Astrocyte (in vitro differentiated cells and primary cell): ENCODE measurements at places on chromosomes 2 and 18.
A peak's percentile ranks its signal among the peaks of the same experiment; 100 is the strongest.

DNA sequence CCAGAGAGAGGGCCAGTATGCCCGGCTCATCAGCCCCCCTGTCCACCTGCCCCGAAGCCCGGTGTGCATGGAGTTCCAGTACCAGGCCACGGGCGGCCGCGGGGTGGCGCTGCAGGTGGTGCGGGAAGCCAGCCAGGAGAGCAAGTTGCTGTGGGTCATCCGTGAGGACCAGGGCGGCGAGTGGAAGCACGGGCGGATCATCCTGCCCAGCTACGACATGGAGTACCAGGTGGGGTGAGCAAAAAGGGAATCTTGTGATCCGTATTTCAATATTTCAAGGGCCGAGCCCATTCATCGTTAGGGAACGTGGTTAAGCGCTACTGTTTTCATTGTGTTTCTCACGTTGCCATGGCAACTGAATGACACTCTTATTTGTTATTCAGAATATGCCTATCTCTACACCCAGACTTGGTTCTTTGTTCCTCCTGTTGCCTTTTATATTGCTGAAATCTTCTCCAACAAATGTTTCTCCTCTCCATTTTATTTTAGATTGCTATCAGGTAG is 81.5 kb downstream of the NRP2 start:
- DNase-seq = peak; percentile 94

DNA sequence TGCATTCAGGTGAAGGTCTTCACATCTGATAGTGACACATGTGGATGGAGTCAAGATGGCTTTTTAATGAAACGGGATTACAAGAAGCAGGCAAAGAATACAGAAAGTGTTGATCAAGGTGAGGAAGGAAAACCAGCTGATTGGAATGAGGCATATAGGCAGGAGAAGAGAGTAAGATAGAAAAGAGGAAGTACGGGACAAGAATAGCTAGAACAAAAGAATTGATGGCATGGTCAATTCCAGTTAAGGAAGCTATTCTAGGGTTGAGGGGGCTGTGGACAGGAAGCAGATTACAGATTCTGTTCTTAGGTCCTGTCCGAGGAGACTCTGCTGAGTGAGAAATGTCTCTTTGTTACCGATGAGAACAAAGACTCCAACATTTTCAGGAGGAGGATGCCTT is 13.2 kb upstream of the NCK2 start:
- no peak for DNase-seq

- no peak for DNase-seq
Measured at GRCh38 chr2:68589963-68590362, 53.4 kb upstream of the PROKR1 start.

- DNase-seq = no peak
Measured at GRCh38 chr2:168208652-168209051, 38.7 kb downstream of the STK39 start.

DNA sequence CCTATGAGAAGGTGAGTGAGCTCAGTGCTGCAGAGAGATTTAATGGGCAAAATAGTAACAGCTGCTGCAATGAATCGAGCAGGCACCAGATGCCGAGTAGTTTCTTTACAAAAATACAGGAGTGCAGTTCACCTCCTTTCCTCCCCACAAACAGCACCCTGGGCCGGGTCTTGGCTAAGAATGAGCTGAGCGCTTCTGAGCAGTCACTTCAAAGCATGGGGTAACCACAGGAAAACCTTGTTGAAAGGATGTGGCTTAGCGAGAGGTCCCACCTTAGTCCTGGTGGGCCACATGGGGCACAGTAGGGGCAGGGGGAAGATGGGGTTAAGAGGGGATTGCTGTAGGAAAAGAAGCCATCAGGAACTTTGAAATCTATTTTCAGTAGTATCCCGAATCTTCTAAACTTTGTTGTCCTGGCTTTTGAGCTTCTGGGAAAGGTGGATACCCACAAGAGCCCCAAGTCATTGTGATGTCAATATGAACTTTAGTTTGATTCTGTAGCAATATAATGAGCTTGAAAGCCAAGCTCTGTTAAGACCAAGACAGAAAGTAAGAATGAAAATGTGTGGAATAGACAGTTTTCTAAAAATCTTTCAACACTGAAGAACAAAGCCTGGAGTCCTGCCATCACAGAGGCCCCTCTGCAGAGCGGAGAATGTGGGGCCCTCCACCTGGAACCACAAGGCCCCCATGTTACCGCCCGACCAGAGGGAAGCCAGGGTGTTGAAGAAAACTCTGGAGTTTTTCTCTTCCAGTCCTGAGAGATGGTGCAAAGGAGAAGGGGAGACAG is 101.0 kb upstream of the ZNF236 start:
- no peak for DNase-seq
